AG10803 (cell line): ENCODE measurements at places on chromosomes 3 and 15.
A peak's percentile ranks its signal among the peaks of the same experiment; 100 is the strongest.

GRCh38 chr15:42784705-42785104 is 47.8 kb upstream of the CDAN1 start:
- no peak for DNase-seq

DNA sequence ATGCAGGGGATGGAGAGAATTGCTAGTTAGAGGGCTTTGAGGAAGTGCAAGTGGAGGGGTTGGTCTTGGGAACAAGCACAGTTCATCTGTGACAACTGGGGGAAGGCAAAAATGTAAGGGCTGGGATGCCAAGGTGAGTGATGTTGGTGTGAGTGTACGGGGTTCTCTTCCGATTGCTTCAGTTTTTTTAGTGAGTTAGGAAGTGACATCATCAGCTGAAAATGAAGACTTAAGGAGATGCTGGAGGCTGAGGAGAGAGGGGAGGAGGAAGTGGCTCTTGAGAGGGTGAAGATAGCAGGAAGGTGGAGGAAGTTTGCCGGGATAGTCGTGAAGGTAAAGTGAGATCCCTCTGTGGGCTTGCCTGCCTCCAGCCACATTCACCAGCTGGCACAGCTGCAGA is 12.7 kb downstream of the TICRR start:
- peak; percentile 62 for DNase-seq

GRCh38 chr3:164360078-164360578 is 718.2 kb downstream of the SI start:
- DNase-seq, result no peak

DNA sequence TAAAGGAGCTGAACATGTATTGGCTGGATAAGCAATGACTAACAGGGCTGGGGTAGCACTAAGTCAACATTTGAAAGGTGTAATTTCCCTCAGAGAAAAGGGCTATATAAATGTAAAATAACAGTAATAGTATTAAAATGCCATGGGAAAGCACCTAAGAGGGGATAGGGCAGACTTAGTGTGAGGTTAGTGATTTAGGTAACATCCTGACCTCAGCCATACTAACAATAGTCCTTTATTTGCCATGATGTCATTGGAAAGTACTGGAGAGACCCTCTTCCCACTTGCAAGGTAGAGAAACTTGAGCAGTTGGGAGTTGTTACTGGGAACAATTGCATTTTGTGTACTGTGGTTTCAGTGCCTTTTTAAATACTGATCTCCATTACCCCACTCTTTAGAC is 103.4 kb downstream of the LSAMP start:
- DNase-seq, result no peak

- DNase-seq, result no peak
Measured at GRCh38 chr15:73345658-73346057, 23.1 kb downstream of the HCN4 start.

DNA sequence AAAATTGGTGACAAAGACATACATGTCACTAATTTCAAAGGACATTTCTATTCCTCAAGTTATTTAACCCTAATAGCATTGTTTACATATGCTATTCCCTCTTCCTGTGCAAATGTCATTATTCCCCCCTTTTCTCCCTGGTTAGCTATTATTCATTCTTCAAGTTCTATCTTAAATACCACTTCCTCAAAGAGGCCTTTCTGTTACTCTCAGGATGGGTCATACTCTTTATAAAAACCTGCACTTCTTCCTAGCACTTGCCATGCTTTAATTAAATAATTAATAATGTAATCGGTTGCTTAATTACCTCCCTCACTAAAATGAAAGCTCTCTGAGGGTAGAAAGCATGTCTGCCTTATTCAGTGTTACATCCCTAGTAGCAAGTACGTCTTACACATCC is 88.5 kb downstream of the XRN1 start:
- no peak for DNase-seq

DNA sequence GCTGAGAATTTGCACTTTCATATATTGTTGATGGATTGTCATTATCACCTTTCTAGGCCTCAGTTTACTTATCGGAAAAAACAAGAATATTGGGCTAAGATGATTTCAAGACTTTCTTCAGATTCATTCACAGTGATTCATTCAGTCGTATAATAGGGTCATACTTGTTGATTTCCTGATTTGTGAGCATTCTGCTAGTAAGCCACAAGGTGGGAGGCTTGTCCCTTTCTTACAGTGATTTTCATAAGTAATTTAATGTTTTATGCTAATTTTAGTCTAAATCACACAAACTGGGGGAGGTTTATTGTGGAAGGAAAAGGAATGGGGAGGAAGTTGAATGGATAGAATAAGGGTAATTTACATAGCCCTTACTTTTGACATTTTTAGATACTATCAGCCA is 126.8 kb upstream of the GOLGA6L4 start:
- peak; percentile 3 for DNase-seq

- DNase-seq, result peak; percentile 77
Measured at GRCh38 chr3:32443478-32443877, 51.8 kb downstream of the CMTM7 start.

- DNase-seq, result peak; percentile 36
Measured at GRCh38 chr3:23923786-23924185, 6.9 kb downstream of the RPL15 start.

- peak; percentile 36 for DNase-seq
Measured at GRCh38 chr3:117036259-117036799, 326.8 kb downstream of the TUSC7 start.

GRCh38 chr3:96865605-96866004 is 51.2 kb downstream of the EPHA6 start:
- DNase-seq, result no peak

DNA sequence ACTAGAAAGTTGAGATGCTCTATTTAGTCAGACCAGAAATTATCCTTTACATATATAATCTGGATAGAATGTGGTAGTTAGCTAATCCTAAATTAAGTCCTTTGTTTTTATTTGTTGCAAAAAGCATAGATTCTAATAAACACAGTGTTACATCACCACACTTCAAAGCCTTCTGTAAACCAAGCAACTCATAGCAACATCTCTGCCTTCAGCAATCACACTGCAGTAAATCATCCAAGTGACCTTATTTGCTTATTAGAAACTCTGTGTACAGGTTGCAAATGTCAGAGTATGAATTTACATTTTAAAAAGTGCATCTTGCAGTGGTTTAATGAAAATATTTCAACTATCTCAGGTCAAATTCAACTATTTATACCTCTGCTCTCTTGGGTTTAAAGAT is 242.5 kb downstream of the GBE1 start:
- no peak for DNase-seq

GRCh38 chr3:108780235-108780634 is 23.0 kb upstream of the RETNLB start:
- DNase-seq, result no peak

- no peak for DNase-seq
Measured at GRCh38 chr3:106397006-106397405, 528.2 kb upstream of the CBLB start.

DNA sequence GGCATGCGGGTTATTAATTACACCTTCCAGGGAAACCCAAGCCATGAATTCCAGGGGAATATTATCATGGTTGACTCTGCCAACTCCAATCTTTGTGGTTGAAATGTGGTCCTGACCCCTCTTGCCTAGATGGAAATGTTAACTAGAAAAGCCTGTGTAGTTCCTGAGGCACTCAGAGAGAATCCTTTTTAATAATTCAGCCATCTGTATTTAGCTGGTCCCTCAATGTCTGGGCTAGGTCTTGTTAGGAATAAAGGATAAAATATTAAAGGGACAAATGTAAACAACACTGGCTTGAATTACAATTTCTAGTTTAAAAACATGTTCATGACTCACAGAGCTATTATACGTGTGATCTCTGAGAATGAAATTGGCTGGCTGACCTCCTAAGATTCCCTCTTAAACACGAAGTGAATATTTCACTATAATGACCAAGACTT is 435.2 kb upstream of the SUCLG2 start:
- no peak for DNase-seq

DNA sequence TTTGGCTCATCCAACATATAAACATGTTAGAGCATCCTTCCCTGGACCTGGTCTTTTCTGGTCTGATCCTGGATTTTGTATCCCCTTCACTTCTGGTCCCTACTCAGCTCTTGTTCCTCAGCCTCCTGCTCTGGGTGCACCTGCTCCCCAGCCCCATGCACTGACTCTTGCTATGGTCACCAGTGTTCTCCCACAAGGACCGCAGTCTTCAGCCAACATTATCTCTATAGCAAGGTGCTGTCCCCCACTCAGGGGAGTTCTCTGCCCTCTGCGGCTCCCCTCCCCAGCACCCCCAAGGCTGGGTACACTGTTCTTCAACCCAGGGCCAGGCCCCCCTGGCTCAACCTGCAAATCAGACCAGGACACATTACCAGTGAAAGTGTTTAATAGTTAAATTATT is 80.2 kb downstream of the SEC22A start:
- DNase-seq, result no peak

DNA sequence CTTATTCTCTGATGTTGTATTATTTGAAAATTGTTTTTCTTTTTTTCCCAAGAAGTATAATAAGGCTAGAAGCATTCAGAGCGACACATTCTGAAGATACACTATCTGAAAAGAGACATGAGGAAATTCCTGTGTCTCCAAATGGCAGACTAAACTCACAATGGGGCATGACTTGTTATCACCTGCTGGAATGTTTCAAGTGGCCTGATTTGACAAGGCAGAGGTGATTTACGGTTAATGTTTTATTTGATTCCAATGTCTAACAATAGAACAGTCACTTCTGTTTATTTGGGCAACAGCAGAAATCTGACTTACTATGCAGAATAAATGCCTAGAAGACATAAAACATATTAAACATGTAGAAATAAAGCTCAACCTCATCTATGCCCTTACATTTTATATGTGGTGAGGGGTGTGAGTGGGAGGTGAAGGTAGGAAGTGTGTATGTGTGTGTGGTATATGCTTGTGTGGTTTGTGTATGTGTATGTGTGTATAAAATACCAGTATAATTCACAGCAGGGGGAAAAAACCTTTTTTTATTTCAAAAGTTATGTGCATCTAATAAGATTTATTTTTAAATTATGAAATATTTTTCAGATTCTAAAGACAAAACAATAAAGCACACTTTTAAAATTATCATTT is 1051.7 kb downstream of the ROBO2 start:
- no peak for DNase-seq

DNA sequence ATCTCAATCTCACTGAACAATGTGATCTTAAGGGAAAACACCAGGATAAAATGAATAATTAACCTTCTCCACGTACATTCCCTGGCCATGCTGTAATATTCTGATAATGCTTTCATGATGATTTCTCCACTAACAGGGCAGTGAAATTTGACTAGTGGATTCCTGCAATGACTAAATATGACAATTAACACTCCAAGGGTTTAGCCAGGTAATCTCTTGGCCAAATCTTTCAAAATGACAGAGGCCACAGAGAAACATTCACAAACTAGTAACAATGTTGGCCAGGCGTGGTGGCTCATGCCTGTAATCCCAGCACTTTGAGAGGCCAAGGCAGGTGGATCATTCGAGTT is 31.7 kb upstream of the ST8SIA2 start:
- DNase-seq, result no peak

DNA sequence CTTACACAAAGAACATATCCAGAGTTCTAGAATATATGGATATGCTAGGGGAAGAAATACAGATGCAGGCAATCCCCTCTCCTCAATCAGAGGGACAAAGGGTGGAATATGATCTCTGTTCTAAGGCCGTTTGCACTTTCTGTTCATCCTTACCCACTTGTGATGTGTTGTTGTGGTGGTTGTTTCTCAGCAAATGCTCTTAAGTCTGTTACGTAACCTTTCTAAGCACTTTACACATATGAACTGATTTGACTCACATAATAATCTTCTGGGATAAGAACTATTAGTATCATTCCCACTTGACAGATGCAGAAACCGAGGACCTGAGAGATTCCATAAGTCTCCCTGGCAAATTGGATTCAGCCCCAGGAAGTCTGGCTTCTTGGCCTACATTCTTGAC is 40.5 kb downstream of the NGRN start:
- DNase-seq, result peak; percentile 13

GRCh38 chr15:37619358-37620042 is 314.9 kb upstream of the TMCO5A start:
- no peak for DNase-seq
